ENCODE measurements at places on chromosomes 12 and 14.

DNA sequence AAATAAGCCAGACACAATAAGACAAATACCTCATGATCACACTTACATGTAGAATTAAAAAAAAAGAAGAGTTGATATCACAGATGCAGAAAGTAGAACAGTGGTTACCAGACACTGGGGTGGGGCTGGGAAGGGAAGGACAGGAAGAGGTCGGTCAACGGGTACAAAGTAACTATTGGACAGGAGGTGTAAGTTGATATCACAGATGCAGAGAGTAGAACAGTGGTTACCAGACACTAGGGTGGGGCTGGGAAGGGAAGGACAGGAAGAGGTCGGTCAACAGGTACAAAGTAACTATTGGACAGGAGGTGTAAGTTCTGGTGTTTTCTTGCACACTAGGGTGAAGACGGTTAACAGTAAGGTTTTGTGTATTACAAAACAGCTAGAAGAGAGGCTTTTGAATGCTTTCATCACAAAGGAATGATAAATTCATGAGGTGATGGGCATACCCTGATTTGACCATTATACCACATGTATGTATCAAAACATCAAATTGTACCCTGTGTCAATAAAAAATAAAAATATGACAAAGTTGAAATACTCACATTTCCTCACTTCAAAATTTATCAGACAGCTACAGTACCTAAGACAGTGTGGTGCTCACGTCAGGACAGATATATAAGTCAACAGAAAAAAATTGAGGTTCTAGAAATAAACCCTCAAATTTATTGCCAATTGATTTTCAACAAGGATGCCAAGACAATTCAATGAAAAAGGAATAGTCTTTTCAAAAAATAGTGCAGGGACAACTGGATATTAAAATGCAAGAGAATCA lies 32.8 kb downstream of the GALC start:
- DNase-seq, result no peak

DNA sequence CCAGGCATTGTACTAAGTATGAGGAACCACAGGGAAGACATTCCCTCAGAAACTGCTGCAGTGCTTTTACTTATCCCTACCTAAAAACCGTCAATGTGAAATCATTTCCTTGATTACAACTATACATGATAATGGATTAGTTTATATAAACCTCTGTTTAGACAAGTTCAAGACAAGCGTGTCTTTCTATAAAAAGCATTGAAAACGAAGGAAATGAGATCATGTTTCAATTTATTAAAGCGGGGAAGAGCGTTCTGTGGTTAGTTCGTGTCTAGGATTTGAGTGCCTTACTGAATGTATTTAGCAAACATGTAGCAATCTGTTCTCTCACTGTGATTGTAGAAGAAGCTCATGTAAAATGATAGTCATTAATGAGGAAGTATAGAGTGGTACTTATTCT lies 37.5 kb downstream of the GALC start:
- DNase-seq, result no peak

GRCh38 chr14:58836303-58836974 lies 198.7 kb downstream of the DACT1 start:
- DNase-seq, result no peak

DNA sequence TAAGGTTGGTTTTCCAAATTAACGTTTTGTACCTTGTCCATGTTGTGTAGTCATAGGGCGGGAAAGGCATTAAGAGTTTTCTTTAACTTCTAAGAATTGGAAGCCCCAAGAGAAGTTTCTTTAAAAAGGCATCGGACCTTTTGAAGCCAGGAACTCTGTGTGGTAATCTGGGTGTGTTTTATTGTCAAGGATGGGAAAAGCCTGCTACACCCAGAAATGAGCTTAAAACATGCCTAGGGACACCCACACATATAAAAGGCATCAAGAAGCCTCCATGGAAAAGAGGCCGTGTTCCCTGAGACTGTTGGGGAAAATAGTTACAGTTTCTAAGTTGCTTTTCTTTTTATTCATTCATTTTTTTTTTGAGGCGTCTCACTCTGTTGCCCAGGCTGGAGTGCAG lies 81.0 kb upstream of the PTHLH start:
- DNase-seq, result no peak

GRCh38 chr12:20716037-20716436 lies 20.9 kb downstream of the SLCO1C1 start:
- DNase-seq, result no peak

DNA sequence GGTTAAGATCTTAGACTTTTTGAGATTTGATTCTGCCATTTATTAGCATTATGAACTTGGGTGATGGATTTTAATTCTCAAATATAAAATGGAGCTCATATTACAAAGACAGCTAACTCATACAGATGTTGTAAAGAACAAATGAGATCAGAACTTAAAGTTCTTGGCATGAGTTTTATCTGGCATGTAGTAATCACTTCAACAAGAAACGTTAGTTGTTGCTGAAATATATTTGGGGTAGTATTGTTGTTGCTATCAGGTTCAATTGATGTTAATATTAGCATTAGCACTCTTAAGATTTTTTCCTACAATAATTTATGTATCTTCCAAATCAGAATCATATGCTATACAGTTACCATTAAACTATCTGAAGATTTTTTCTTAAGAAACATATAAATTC lies 71.0 kb downstream of the SLC6A15 start:
- DNase-seq, result no peak

- DNase-seq, result no peak
Measured at GRCh38 chr12:127899971-127900370, 367.0 kb upstream of the TMEM132C start.

- DNase-seq, result no peak
Measured at GRCh38 chr14:67319142-67319541, 40.5 kb downstream of the ATP6V1D start.

DNA sequence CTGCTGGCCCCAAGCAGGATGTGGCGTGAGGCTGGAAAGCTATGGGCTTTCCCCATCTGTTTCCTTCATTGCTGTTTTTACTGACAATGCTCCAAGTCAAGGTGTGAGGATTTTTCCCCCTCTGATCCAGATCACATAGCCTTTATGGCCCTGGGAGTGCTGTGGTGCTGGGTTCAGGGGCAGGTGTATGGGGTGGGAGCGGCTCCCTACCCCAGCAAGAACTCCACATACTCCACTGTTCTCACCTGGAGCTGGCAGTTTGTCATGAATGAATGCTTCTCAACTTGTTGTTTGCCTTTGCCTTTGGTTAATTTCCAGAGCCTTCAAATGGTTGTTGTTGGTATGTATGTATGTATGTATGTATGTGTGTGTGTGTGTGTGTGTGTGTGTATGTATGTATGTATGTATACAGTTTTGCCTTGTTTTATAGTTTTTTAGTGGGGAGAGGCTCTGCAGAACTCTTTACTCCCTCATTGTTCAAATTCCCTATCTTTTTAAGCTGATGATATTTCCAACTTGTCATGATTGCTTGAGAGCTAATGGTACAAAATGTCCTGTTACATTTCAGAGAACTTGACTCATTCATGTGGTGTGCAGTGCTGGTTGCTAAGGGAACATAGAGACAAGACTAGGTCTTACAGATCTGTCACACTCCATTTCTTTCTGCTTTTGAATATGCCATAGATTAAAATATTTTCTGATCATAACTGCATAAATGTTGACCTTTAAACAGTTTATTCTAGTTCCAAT lies 36.6 kb upstream of the ASPG start:
- no peak for DNase-seq

DNA sequence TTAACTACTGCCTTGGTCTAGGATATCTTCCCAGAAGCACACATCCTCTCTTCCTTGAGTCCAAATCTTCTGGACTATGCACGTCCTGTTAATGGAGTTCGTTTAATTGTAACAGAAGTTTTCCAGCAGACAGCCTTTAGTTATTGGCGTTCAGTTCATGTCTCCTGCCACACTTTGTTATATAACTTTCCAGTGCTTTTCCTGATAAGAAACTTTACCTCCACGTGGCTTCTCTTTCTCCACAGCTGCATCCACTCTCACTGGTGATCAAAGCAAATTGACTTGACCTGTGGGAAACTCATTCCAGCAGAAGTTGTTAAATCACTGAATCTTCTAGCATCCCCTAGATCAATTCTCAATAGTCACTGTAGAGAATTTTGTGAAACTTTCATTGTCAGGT lies 19.0 kb downstream of the PTPN21 start:
- no peak for DNase-seq

- no peak for DNase-seq
Measured at GRCh38 chr14:83257466-83258439, 1724.1 kb upstream of the SEL1L start.

DNA sequence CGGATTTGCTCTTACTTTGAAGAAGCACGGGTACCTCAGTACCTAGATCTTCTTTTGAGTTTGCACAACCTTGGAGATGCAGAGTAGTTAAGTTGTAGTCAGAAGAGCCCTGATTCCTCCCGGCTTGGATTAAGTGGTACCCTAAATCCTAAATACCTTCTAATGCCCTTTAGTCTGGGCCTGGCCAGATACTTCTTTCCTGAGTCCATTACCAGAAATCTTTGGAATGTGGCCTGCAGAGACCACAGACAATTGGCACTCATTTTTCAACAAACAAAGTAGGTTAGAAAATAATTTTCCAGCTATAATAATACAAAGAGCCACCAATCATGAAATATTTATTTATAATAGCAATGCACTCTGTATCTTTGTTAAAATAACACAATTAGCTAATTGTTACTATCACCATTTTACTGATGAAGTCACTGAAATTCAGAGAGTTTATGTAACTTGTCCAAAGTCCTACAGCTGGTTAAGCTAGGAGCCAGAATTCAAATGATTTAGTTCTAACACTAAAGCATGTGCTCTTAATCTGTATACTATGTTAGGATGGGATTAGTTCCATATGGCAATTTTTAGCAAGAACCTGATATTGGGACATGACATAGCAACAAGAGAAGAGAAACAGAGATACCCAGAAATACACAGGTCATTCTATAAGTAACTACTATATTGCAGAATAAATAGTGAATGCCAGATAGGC lies 132.1 kb upstream of the PDZRN4 start:
- no peak for DNase-seq

GRCh38 chr14:101197595-101198397 lies 294.3 kb upstream of the RTL1 start:
- DNase-seq, result no peak

- DNase-seq, result no peak
Measured at GRCh38 chr14:75453817-75454434, 26.1 kb downstream of the JDP2 start.

- DNase-seq, result peak; percentile 0
Measured at GRCh38 chr12:34397591-34398365, 375.5 kb downstream of the ALG10 start.

DNA sequence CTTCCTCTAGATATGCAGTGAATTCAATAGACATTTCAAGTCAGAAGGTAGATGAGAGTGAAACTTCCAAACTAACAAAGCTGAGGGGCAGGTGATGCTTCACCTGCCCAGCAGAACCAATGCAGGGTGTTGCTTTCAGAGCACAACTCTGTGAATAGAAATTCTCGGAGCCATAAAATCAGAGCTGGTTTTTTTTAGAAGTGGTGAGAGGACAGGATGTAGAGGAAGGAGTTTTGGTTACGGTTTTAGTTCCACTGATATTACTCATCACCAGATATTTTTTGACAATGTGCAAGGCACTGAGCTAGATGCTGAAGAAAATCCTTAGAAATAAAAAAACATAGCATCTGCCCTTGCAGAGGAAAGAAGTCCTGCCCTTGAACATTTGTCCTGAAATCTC lies 62.2 kb downstream of the BMP4 start:
- no peak for DNase-seq

DNA sequence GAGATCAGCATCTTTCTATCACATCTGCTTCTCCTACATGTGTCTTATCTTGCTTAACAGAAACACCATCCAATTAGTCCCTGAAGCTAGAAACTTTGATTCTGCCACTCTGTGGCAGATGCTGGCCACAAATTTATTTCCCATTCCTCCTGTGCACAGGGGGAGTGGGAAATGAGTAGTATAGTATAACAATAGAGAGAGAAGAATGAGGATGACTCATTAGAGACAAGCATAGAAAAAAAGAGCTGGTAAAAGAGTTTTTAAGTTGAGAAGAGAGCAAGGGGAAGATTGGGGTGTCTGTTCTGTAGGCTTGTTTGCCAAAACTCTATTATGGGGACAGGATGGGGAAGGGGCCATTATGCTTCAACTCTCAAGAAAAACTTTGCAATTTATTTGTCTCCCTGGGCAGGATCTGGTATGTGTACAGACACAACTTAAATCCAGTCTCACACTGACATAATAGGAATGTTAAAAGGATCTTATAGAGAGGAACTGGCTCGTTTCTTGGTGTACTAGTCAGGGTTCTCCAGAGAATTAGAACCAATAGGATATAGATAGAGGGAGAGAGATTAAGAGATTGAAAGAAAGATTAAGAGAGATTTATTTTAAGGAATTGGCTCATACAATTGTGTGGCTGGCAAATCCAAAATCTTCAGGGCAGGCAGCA lies 142.6 kb upstream of the CPSF6 start:
- DNase-seq, result no peak

DNA sequence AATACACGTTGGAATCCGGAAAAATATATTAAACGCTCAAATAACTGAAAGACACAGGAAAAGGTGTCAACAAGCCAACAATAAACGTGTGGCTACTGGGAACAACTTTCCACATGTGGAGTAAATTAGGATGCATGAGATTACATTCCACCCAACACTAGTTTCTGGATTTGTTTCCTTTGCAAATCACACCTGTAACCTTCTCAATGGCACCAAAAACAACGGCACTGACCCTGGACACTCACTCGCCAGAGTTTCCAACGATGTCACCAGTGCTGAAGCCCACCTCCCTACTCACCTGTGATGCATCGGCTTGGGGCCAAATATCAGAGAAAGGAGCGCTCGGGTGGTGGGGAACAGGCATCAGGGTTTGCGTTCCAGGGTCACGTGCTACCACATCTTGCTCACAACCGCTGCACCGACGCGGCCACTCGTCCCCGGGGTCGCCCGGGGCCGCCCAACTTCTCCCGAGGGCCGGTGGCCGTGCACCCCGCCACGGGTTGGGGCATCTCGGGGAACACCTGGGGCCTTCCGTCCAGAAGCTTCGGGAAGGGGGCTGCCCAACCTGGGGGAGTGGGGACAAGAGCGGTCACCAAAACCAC lies 629 bp downstream of the PRDM4 start:
- no peak for DNase-seq

DNA sequence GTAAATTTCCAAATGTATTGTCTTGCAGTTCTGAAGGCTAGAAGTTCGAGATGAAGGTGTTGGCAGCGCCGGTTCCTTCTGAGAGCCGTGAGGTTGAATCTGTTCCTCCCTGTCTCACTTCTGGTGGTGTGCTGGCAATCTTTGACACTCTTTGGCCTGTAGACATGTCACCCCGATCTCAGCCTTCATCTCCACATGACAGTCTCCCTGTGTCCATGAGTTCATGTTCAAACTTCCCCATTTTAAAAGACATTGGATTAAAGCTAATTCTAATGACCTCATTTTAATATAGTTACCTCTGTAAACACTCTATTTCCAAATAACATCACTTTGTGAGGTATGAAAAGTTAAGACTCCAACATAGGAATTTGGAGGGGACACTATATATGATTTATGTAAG lies 4.1 kb upstream of the RBM19 start:
- no peak for DNase-seq
